Stimulated activated CD4-positive, alpha-beta T cell treated with anti-CD3 and anti-CD28 coated beads, Interleukin-4, amount 100 ng/mL, for 48 hours (primary cell): ENCODE measurements at places on chromosomes 12 and 14.

GRCh38 chr12:93223440-93224426 lies 154.0 kb upstream of the NUDT4 start:
- no peak for DNase-seq

DNA sequence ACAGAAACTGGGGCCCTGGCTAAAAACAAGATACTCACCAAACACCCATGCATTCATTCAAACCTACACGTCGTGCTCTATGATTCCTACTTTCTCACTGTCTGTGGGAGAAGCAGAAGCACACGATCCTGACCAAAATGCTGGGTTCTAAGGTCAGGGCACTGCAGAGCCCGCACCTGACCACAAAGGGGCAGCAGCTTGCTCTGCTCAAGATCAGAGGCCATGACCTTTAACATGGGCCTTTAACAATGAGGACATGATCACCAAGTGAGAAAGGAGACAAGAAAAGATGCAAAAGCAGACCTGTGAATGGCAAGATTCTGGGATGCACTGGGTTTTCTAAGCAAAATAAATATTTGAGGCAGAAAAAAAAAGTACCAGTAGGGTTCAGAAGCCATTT lies 40.1 kb upstream of the VPS33A start:
- DNase-seq: no peak

- DNase-seq: peak; percentile 50
Observed at GRCh38 chr14:54564868-54565784, 1.8 kb upstream of the SAMD4A start.

- DNase-seq: no peak
Observed at GRCh38 chr12:47316609-47317049, 236.9 kb upstream of the AMIGO2 start.

GRCh38 chr12:57208631-57209282 lies 7.8 kb upstream of the NXPH4 start:
- no peak for DNase-seq

DNA sequence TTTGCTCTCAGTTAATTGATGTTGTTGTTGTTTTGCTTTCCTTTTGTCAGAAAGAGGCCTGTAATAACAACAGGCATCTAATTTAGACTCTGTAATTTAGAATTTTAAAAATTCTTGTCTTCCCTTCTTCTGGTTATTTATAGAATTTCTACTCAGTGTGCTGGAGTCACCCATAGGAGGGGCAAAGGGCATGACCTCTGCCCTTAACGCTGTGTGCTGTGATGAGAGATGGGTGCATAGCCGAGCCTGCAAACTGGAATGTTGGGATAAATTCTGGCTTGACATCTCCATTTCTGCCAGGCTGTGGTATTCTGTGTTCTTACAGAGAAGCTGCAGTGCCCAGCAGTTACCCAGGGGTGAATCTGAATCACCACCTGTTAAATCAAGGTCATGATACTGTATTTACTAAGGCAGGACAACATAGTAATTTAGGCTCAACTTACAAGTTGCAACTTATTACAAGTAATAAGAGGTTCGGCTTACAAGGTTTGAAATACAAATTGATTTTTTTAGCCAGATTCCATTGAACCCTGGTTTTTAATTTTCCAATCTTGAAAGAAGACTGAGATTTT lies 53.3 kb downstream of the TRAF3 start:
- no peak for DNase-seq

DNA sequence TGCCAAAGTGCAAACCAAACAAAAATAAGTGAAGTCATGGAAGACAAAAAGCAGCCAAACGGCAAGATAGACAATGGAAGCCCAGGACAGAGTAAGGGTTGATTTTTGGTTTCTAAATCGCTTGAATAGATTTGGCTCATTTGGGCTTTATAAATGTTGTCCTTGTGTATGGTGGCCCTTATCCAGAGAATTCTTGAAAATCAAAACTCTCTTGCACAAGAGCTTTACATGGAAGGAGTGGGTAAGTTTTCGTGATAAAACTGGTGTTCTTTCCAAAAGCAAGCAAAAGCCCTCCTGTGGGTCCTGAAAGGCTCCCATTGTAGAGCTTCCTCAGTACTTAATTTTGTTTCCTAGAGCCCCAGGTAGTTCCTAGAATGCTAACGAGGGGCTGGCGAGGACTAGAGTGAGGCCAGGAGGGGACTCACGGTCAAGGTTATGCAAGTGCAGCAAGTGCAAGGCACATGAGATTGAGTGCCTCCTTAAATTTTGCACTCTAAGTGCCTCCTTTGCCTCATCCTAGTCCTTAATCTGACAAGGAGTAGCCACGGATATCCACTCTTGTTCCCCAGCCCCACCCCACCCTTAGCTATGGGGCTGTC lies 4.1 kb downstream of the SIX6 start:
- no peak for DNase-seq

DNA sequence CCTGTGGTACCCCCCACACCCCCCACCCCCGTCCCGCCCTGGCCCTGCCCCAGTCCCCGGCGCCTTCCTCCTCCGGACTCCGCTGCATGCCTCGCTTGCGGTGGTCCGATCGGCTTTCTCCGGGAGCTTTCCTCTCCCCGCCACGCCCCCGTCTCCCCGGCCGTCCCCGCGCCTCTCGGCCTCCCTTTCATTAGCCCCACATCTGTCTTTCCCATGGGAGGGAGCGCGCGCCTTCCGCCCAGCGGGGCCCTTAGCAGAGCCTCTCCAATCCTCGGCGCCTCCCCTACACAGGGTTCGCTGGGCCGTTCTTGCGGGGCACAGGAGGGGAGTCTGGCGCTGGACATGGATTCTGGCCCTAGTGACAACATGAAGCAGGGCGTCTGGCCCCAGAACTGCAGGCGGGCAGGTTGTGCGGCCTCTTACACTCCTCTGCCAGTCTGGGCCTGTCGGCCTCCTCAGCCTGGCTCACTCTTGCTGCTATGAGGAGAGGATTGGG lies 1.5 kb upstream of the EFS start:
- no peak for DNase-seq

DNA sequence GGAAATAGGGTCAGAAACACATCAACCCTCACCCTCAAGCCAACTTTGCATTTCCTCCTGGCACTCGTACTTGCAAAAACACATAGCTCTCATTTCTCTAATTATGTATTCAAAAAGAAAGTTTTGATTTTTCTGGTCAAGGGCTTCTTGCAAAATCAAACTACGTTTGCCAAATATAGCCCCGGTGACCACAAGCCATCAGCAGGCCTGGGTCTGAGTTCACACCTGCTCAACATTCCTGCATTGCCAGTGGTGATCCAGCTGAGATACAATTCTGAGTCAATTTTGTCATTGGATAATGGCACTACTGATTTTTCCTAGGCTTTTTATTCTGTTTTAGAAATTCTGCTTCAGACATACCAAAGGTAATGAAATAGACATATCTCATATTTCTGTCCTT lies 10.7 kb upstream of the BHLHE41 start:
- no peak for DNase-seq

DNA sequence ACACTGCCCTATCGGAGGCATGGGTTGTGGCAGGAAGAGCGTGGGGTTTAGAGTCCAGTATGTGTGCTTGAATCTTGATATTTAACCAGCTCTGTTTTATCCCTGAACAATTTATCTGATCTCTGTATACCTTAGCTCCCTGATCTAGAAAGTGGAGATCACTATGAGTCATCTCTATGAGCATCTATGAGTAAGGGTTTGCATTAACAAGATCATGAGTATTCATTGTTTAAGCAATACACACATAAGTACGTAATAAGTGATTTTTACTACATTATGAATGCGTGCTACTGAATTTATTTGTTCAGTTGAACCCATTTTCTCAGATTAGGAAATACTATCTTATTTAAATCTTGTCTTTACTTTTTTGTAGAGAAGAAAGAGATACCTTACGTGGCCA lies 49.4 kb downstream of the GPATCH2L start:
- DNase-seq: no peak

DNA sequence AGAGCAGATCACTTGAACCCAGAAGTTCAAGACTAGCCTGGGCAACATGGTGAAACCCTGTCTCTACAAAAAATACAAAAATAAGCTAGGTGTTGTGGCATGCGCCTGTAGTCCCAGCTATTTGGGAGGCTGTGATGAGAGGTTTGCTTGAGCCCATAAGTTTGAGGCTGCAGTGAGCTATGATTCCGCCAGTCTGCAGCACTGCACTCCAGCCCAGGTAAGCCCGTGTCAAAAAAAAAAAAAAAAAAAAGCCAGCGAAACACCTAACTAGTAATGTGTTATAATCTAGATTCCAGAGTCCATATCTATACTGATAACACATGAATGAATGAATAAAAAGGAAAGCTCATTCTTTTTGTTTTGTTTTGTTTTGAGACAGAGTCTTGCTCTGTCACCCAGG lies 18.5 kb upstream of the SLC25A3 start:
- DNase-seq: no peak

DNA sequence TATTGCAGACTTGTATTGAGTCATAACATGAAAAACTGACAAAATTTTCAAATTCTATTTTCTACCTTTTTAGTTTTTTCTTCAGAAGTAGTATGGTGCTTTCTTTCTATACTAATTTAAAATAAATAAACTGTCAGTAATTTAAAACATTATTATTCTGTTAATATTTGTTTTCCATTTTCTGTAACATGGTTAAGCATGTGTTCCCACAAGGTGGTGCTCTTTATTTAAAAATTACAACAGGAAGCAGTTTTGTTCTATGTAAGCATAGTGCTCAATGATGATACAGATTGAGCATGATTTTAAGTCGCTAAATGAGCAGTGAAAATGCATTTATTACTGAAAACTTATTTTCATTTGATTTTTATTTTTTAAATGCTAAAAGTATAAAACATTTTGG lies 114.6 kb downstream of the PPFIA2 start:
- DNase-seq: no peak

GRCh38 chr12:46386877-46387629 lies 14.5 kb upstream of the SLC38A2 start:
- no peak for DNase-seq

DNA sequence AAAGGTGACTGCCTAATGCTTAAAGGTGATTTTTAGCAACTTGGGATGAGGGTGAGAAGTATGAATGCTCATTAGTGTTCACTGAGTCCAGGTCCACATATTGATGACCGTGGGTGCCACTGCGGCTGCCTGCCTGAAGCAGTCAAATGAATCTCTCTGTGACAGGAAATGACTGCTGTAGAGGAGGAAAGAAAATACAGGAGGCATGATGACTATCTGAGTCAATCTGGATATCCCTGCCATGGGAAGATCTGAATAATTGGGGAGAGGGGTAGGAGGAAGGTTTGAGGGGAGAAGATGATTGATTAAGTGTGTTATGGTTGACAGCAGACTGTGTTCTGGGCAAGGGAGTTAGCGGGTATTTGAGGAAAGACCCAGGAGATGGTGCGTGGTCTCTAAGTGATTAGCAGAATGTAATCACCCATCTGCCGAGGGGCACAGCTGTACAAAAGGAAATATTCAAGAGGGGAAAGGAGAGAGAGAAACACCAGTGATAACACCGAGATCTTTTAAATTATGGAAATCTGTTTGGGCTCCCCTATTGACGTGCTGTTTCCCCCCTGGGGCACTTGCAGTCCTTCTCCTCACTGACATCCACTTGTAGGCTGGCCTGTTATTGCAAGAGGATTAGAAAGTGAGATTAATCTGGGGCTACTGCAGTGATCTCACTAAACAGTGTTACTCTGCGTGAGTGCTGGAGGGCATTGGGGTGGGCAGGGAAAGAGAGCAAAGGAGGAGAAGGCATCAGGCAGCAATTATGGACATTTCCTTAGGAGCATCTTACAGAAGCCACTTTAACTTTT lies 97.7 kb downstream of the AKAP6 start:
- DNase-seq: no peak

GRCh38 chr14:97948841-97949240 lies 1151.7 kb downstream of the VRK1 start:
- no peak for DNase-seq
